ENCODE measurements at places on chromosomes 6 and 20. TPM values are rescaled to one million over a fixed set of nuclear protein-coding genes. Genes with fewer than 3 reads are reported as not detected.

- no peak for DNase-seq
Observed at GRCh38 chr20:57429580-57430200, 38.5 kb downstream of the RBM38 start.

The KIAA1586 gene
- 2.3 TPM for total RNA-seq

The MTO1 gene
- total RNA-seq: 17.0 TPM

- no peak for DNase-seq
Observed at GRCh38 chr6:15351631-15352030, 105.8 kb downstream of the JARID2 start.

DNA sequence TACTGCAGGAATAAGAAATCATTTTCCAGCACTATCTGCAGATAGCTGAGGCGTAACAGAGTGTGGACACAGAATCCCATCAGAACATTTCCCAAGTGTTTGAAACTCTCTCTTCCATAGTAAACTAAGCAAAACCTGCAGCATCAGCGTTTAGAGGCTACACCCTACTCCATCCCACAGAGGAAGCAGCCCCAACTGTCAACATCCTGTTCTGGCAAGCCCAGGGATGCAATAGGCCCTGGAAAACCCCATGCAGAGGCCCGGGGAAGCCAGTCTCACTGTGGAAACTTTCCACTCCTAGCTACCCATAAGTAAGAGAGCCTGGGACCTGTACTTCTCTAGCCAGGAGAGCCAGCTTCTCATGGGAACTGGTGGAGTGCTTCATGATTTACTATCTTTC, 129.4 kb downstream of the LY86 start:
- DNase-seq: no peak

GRCh38 chr6:71457929-71458328, 169.3 kb downstream of the OGFRL1 start:
- peak; percentile 13 for DNase-seq

DNA sequence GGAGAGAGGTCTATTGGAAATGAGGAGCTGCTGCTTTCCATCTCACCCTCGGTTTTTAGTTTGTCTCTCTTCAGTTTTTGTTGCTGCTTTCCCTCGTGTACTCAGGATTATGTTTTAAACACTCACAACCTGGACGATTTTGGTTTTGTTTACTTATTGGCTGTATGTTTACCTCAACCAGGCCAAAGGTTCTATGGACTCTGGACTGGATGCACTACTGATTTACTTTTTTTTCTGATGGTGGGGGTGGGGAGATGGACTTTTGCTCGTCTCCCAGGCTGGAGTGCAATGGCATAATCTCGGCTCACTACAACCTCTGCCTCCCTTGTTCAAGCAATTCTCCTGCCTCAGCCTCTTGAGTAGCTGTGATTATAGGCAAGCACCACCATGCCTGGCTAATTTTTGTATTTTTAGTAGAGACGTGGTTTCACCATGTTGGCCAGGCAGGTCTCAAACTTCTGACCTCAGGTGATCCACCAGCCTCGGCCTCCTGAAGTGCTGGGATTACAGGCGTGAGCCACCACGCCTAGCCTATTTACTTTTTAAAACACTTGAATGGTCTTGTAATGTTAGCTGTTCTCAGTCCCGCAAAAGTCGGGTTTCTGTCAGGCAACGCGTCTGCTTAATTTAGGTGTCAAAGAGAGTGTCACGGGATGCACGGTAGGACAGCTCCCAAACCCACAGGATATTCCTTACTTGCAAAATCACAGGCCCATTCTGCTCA, 148.2 kb upstream of the RIPOR2 start:
- DNase-seq: peak; percentile 1

The NNAT gene
- total RNA-seq: 2.1 TPM

- DNase-seq: peak; percentile 84
Observed at GRCh38 chr6:161922631-161923119, 648.8 kb upstream of the AGPAT4 start.

The TCF21 gene
- 0.37 TPM for total RNA-seq

- DNase-seq: no peak
Observed at GRCh38 chr20:20076297-20077065, 24.1 kb downstream of the CFAP61 start.

DNA sequence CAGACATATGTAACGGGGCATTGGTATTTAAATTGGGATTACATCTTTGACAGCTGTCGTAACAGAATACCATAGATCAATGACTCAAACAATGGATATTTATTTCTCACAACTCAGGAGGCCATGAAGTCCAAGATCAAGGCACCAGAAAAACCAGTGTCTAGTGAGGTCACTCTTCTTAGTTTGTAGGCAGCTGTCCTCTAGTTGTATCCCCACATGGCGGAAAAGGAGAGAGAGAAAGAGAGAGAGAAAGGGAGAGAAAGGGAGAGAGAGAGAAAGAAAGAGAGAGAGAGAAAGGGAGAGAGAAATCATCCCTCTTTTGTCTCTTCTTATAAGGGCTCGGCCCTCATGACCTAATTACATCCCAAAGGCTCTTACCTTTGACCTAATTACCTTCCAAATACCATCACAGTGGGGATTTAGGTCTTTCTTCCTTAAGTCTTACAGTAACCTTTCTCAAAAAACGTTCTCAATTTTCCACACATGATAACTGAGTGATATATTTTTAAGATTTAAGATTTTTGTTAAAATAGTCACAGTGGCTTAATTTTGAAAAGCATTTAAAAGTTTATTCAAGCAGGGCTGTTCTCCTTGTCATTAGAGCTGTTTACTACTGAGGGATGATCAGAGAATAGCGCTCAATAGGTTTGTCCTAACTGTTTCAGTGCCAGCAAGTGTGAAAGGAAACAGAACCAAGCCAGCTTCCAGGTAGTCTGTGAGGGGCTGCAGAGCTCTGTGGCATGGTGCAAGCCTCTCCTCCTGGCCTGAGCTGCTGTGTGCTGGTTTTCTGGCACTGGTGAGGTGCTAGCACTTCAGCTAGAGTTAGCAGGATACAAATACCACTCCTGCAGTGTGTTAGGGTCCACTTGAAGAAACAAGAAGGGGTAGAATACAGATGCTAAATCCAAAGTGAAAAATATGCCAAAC, 79.0 kb downstream of the IMPG1 start:
- DNase-seq: no peak

DNA sequence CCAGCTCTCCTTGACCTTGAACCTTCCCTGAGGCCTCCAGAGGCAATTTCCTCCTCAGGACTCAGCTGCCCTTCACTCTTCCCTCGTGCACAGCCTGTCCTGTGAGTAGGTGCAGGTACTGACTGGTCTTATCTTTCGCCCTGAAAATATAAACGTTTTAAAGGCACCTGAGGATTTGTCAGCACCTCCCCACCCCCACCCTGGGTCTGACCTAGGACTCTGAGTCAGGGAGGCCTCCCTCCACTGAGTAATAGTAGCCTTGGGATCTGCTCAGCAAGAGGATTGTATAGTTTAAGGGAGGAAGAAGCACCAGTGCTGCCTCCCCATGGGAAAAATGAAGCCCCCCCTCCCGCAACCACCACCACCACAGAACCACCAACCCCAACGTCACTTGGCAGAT, 54.6 kb downstream of the PPARD start:
- no peak for DNase-seq

The CCDC28A gene
- 8.4 TPM for total RNA-seq

- DNase-seq: no peak
Observed at GRCh38 chr6:112799889-112800288, 452.8 kb downstream of the RFPL4B start.

The GATA5 gene
- total RNA-seq: 0.13 TPM

All from HT-29 (cell line).